K562 (cell line): ENCODE measurements at places on chromosomes 13 and 19.

DNA sequence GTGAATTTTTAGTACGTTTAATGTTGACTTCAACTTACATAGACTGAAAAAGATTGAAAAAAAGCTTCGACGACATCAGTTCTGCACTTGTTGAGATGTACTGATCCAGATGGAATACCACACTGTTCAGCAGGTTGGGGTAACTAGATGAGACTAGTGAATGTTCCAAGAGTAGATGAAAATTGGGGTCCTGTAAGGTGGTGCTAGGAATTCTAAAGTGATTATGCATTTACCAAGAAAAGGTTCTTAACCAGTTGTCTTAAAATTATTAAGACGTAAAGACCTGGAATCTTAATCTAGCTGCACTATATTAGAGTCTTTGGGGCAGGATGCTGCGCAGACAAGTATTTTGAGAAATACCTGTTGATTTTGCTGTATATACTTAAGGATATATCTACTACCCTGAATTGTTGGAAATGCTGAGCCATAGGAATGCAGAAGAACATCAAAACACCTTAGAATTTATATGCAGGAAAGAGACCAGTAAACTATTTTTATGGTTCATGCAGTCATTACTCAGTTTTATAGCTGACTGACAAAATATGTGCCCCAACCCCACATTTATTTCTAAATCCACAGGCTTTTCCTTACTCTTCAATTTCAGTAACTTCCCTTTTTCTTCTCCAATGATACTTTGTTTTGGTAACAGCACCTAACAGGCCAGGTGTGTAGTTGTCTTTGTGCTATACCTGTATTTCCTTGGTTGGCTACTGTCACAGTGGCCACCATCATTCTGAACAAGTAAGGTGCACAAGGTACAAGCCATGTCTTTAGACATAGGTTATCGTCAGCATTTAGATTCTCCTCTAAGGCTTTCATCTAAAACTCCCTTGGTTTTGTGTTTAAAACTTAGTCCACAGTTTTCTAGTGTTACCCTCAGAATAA, 8.6 kb downstream of the MIR17HG start:
- DNase-seq, result no peak

- DNase-seq, result no peak
Observed at GRCh38 chr13:52395704-52396103, 10.3 kb downstream of the THSD1 start.

GRCh38 chr19:3099347-3100145, 5.4 kb downstream of the GNA11 start:
- DNase-seq, result no peak

GRCh38 chr13:111513766-111514609, 193.5 kb downstream of the TEX29 start:
- DNase-seq, result no peak

DNA sequence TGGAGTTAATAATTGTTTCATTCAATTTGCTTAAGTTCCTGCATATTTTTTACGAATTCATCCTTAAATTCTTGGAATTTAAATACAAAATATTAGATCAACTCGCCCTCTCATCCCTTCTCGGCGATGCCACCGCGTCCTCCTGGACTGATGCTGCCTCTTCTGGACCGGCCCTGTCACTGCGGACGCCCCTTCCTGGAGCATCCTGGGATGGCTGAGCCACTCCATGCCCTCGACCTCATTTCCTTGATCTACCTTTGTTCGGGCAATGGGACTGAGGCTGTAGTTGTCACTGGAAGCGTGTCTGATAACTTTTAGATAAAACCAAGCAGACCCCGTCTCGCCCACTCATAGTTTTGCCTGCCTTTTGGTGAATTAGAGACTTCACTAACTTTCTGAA, 283.7 kb downstream of the TEX29 start:
- no peak for DNase-seq

- no peak for DNase-seq
Observed at GRCh38 chr19:19354932-19355331, 34.3 kb downstream of the MAU2 start.

DNA sequence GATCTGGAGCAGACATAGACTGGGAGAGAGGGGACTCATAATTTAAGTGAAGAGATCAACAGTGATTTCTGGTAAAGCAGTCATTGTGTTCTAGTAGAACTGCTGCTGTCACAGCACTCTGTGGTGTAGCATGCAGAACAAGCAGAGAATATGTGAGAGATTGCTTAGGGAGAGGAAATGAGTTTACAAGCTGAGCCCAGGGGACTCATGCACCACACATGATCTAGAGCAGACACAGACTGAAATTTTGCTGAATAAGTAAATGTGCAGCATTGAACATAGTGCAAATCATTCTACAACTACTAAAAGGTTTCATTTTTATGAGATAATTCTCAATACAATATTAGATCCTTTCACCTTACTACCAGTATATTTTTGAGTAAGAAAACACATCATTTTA, 125.7 kb downstream of the MYO16 start:
- no peak for DNase-seq

GRCh38 chr19:3710265-3710812, 2.2 kb downstream of the TJP3 start:
- DNase-seq, result peak; percentile 79

GRCh38 chr19:33832633-33833032, 36.0 kb downstream of the KCTD15 start:
- DNase-seq, result no peak

DNA sequence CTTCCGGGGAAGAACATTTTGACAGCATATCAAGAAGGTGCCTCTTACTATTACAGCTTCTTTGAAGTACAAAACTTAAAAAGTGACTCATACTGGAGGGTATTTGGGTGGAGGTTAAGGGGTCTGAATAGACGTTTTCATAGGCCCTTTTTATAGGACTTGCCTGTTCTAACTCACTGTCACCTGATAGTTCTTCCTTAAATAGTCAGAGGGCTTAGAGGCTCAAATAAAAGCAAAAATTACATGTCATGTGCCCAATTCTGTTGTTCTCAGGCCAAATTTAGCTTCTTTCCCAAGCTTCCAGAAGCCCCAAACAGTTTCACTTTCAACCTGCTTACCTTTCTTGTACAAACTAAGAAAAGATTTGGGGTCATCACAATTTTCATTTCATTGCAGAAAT, 16.1 kb upstream of the SLC46A3 start:
- DNase-seq, result no peak

- no peak for DNase-seq
Observed at GRCh38 chr13:34258646-34259386, 440.9 kb downstream of the RFC3 start.

DNA sequence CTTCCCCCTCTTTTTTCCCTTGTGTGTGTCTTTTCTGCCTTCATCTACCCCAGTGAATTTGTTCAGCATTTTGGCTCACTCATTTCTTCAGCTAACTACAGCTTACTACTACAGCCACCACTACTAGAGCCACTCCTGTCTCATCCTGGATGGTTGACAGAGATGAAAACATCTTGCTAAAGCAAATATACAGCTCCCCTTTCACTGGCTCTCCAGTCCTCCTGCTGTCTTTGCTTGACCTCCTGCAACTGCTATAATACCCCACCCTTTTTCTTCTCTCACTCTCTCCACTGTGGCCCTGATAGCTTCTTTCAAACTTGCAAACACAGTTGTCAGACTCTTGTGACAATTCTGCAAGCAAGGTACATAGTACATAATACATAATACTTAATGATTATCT, 523.6 kb downstream of the DCT start:
- no peak for DNase-seq

GRCh38 chr13:74465271-74465670, 331.1 kb upstream of the KLF12 start:
- DNase-seq, result no peak

GRCh38 chr13:85074543-85075313, 724.5 kb downstream of the SLITRK6 start:
- no peak for DNase-seq

DNA sequence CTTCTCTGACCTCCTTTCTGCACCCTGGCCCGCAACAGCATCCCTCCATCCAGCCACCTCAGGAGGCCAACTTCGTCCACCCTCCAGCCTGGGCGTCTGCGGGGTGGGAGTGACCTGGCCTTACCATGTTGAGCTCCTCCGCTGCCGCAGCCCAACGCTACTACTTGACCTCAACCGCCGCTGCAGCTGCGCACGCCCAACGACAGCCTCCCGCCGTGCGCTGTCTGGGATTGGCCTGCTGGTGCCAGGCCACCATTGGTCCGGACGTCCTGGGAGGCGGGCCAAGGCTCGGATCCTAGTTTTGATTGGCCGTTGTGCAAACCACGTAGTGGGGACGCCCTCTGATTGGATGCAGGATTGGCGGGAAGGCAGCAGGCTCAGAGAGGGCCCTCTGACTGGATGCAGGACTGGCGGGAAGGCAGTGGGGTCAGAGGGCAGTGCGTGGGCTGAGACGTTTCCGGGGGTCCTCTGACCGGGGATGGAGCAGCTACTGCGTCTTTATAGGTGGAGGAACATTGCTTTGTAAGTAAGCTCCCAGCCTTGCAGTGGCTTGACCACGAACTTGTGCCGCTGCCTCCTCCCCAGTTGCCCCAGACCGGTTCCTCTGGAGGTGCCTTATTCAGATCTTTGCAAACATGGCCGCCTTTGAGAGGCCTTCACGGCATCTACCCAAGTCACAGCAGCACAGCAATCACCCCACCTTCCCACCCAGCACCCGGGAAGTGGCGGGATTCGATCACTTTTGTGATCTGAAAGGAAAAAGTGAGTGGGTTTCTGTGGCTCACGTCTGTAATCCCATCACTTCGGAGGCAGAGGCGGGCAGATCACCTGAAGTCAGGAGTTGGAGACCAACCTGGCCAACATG, at the start of gene TUBA3C:
TUBA3C (minus strand) TSS at position 204 of the 865 bp plus-strand sequence; CDS start at position 127, 77 bp downstream.
- DNase-seq, result peak; percentile 44

GRCh38 chr19:34254698-34255432, 511 bp downstream of the GARRE1 start:
- DNase-seq, result peak; percentile 70

GRCh38 chr13:77460195-77460594, 75.3 kb upstream of the SCEL start:
- no peak for DNase-seq

- no peak for DNase-seq
Observed at GRCh38 chr13:107367258-107367657, 799.3 kb upstream of the ARGLU1 start.

DNA sequence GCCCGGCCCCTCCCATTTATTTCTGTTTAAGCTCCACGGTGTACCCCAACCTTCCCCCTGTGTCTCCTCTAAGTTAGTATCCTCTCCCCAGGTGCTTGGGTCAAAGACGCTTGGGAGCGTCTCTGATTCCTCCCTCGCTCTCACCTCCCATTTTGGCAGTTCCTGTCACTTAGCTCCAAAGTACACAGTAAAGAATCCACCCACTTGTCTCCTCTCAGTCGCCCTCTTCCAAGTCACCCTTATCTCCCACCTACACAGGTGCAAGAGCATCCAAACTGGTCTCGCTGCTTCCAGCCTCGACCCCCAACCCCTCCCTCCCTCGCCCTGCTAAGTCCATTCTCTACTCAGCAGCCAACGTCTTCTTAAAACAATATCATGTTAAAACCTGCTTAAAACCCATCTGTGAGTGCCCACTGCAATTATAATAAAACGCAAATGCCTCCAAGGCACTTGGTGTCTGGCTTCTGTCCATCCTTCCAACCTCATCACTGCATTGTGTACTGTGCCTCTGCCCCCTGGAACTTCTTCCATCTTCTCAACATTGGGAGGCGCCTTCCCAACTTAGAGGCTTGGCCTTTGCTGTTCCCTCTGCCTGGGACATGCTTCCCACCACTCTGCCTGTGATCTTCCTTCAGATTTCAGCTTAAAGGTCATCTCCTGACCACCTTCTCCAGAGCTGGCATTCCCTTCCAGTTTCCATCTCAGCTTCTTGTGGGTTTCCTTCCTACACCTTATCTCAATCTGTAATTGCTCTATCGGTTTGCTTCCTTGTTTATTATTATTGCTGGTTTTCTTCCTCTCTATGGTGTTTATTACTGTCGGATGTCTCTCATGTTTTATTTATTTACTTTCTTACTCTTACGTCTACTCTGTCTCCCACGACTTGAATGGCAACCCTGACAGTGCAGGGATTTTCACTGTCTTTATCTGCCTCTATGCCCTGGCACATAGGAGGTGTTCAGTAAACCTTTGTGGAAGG, 9.5 kb upstream of the KLK14 start:
- no peak for DNase-seq
